ENCODE measurements at places on chromosomes 2 and 18. TPM values are rescaled to one million over a fixed set of nuclear protein-coding genes. Genes with fewer than 3 reads are reported as not detected.

DNA sequence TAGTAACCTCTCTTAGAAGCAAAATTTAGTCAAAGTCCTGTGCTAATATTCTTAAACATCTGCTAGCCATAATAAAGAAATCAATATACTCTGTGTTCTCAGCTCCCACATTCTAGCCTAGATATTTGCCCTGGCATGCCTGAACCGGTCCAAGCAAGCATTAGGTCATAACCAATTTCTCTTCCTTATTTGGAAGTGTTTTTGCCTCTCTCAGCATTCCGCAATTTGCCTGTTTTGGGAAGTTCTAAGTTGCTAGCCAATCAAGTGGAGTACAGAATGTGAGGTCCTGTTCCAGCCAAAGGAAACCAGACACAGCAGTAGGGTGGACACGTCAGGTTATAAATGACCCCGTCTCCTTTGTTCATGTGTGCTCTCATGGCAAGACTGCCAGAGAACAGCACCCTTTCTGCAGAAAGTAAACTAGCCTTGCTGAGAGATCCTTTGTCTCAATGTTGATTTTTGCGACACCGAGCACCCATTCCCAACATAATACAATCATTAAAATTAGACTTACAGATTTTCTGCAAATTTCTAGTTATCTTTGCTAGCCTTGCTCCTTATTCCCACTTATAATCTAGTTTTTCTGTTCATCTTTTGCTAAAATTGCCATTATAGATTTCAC lies 13.0 kb upstream of the SULT1C4 start:
- no peak for DNase-seq

GRCh38 chr2:132664096-132664495 lies 5.9 kb downstream of the LYPD1 start:
- no peak for DNase-seq

MYL12A gene
- total RNA-seq = 166 TPM

GRCh38 chr2:186884587-186884986 lies 35.6 kb upstream of the ZSWIM2 start:
- no peak for DNase-seq

DNA sequence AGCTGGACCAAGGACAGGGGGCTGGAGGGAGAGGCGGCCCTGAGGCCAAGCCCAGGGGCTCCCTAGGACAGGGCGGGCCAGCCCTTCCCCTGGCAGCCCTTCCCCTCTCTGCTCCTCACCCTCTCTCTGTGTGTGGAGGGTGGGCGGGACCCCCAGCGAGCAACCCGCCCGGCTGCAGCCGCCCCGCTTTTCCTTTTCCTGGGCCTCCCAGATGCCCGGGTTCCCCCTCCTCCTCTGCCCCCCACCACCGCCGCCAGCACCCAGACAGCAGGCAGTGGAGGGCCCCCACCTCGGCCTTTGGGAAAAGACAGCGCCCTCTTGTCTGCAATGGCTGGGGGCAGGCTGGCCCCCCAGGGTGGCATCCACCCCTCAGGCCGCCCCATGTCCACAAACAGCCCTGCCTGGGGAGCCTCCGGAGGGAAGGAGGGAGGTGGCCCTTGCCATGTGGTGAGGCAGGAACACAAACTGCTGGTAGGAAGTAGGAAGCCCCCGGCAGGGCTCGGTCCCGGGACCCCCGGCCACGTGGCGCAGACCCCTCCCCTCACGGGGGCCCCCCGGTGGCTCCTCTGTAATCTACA lies 135.1 kb upstream of the CTDP1 start:
- no peak for DNase-seq

- no peak for DNase-seq
Measured at GRCh38 chr18:5542515-5543035, 1.2 kb downstream of the EPB41L3 start.

GRCh38 chr2:217273851-217274250 lies 414.0 kb upstream of the TNP1 start:
- no peak for DNase-seq

GRCh38 chr2:51208521-51208920 lies 176.6 kb upstream of the NRXN1 start:
- DNase-seq = no peak

- no peak for DNase-seq
Measured at GRCh38 chr2:212117926-212118325, 420.7 kb downstream of the ERBB4 start.
